Central memory CD4-positive, alpha-beta T cell (primary cell): ENCODE measurements at places on chromosomes 1 and 21.

DNA sequence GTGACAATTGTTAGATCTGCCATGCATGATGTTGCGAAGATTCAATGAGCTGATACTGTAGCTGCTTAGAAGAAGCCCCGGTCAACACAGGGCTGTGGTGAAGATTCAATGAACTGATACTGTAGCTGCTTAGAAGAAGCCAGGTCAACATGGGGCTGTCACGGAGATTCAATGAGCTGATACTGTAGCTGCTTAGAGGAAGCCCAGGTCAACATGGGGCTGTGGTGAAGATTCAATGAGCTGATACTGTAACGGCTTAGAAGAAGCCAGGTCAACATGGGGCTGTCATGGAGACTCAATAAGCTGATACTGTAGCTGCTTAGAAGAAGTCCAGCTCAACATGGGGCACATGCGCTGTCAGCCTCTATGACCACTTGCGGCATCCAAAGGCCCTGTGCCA is 18.8 kb upstream of the BACE2 start:
- DNase-seq = no peak

DNA sequence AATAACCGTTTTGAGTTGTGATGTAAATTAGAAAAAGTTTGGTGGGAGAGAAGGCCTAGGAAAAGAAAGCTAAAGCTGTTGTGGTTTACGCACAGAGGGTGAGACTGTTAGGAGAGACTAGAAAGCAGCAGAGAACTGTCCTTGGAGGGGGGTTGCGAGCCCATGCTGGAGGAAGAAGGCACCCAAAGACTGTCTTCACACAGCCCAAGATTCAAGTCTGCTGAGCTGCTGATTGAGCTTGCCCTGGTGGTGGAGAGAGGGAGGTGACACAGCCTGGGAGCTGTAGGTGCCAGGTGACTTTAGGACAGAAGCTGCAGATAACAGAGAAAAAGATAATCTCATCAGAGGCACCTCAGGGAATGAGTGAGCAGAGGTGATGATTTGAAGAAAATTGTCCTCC is 18.3 kb upstream of the TLR5 start:
- DNase-seq = no peak

GRCh38 chr1:99069146-99069545 is 64.5 kb upstream of the PLPPR5 start:
- no peak for DNase-seq

GRCh38 chr1:150558761-150559655 is 9.8 kb downstream of the ADAMTSL4 start:
- no peak for DNase-seq
